ENCODE measurements at places on chromosomes 2 and 18.

- no peak for DNase-seq
Measured at GRCh38 chr18:54684784-54685183, 93.7 kb downstream of the DYNAP start.

DNA sequence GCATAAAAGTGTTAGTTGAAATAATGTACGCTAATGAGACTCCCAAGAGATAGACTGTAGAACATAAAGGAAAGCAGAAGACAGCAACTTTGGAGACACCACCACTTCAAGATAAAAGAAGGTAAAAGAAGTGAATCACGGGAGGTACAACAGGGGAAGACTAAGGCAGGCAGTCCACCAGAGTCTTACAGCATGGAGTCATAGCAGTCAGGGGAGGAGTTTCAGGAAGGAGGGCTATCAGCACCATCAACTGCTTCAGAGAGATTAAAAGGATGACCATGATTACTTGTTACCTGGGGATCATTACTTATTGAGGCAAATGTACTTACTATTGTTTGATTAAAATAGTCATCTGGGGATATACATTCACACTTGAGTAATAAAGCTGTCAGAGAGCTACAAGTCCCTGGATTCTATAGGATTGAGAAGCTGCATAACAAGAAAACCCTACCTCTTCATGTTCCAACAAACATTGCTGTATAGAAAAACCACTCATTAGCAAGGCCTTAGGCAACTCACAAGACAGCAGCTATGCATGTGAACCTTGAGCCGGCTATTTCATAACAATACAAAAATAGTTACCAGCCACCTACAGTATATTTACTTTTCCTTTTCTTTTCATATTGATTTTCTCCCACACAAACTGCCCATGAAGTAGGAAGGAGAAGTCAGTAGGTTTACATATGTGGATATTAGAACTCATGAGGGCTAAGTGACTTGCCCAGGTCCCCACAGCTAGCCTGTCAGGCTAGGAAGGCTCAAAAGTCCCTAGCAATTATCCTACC is 101.7 kb downstream of the PDE11A start:
- no peak for DNase-seq

DNA sequence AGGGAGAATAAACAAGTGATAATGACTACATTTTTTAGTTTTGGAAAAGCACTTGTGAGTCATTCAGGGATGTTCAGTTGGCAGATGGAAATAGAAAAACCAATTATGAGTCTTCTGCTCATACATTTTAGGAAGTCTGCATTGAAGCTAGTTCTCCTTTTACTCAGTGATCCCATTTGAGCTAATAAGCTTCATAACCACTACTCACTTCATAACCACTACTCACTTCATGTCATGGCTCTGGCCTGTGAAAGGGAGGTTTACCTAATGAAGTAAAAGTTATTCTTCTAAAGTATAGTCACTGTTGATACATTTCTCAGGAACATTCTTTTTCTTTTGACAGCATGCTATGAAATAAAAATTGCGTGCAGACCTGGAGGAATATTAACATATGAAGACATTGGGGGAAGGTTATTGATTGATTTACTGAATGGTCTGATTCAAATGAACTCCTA is 948.7 kb downstream of the TSN start:
- no peak for DNase-seq

DNA sequence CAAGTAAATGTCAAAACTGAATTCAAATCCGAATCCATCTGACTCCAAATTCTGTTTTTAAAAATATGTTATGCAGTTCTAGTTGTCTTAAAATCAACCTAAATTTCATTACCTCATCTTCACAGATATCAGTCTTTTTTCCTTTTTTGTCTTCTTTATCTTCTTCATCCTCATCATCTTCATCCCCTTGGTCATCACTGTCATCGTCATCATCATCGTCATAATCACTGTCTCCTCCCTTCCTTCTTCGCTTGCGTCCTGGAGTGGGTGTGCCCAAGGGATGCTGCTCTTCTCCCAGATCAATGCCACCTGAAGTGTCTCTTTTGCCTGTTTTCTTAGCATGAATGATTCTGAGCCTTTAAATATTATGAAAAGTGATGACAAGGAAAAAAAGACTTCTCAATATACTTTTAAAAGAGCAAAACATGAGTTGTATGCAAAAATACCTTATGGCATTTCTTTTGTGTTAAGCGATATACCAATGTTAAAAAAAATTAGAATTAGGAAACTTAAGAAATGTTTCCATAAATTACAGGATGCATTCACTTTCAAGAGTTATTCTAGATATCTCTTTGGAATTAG is 96.0 kb upstream of the WDSUB1 start:
- DNase-seq = no peak

- DNase-seq = no peak
Measured at GRCh38 chr18:39587586-39587985, 2022.0 kb upstream of the CELF4 start.

DNA sequence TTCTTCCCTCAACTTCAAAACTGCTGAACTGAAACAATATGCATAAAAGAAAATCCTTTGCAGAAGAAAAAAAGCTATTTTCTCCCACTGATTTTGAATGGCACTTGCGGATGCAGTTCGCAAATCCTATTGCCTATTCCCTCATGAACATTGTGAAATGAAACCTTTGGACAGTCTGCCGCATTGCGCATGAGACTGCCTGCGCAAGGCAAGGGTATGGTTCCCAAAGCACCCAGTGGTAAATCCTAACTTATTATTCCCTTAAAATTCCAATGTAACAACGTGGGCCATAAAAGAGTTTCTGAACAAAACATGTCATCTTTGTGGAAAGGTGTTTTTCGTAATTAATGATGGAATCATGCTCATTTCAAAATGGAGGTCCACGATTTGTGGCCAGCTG is 8.4 kb downstream of the HOXD8 start:
- DNase-seq = no peak
